ENCODE measurements at places on chromosomes 1 and 21.

DNA sequence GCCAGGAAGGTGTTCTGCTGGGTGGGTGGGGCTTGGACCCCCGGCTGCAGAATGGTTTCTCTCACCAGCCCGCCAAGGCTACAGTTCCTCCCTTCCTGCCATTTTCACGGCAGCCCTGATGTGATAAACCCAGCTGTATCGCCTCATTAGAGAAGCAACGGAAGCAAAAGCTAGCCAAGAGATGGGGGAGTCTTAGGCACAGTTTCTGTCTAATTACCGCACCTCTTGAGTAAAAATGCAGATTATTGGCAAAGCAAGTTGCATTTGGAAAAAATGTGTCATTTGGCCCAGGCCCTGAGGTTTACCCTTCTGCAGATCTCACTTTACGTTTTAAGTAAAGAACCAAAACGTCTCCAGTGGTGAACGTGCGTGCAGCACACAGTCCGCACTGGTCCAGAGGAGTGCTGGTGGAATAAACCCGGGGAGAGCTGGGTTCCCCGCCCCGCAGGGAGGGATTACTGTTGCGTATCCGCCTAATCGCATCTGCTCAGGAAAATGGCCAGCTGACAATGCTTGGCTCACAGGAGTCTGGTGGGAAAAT, 109.9 kb downstream of the GALNT2 start:
- no peak overlapping the region for H3K4me3 ChIP-seq
- H3K4me1 ChIP-seq = peaks cover 15% of the 10 kb centered on the region
- H3K27me3 ChIP-seq = no peaks in the 10 kb centered on the region
- H3K36me3 ChIP-seq = peaks cover 19% of the 10 kb centered on the region

GRCh38 chr1:78304761-78305160, 186.0 kb upstream of the PTGFR start:
- H3K27ac ChIP-seq = no peak overlapping the region
- no peaks in the 10 kb centered on the region for H3K27me3 ChIP-seq
- DNase-seq = no peak

GRCh38 chr1:52531249-52531872, 21.5 kb downstream of the TUT4 start:
- H3K4me1 ChIP-seq = peaks cover 15% of the 10 kb centered on the region
- no peak for DNase-seq
- no peak overlapping the region for H3K4me3 ChIP-seq
- H3K27ac ChIP-seq = no peak overlapping the region

DNA sequence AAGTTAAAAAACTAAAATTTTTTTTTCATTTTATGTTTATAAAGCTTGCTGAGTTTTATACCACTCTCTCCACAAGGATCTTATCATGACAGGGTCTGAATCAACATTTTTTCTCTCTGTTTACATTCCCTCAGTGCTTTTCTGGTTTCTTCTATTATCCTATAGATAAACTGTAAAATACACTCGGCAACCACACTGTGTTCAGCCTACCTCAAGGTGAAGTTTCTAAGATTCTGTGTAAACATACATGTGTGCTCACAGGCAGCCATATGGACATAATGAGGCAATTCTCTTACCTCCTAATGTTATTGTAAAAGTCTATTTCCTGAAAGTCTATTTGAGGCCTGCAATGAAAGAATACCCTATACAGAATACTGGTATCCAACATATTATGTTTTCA, 114.6 kb downstream of the NTPCR start:
- no peaks in the 10 kb centered on the region for H3K27me3 ChIP-seq

- DNase-seq = no peak
- H3K4me1 ChIP-seq = no peaks in the 10 kb centered on the region
- H3K27me3 ChIP-seq = peaks cover 6% of the 10 kb centered on the region
- H3K36me3 ChIP-seq = no peaks in the 10 kb centered on the region
These were observed 64.3 kb downstream of the ADCY10 start for GRCh38 chr1:167849666-167850065.

DNA sequence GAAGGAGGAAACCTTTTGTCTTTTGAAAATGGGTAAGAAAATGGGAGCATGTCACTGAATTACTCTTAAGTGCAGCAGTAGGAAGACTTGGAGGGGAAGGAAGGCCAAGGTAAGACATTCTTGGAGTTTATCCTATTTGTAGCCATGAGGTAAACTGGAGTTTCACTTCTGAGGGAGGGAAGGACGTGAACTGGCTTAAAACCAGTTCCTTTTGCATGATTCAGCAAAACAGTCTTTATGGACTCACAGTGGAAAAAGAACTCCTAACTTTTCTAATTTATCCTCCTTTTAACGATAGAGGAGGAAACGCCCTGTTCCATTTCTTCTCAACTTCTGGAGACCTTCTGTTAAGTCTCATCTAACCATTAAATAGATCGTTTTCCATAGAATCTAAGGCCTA, 2.5 kb downstream of the PRDX6 start:
- H3K36me3 ChIP-seq = peaks cover 43% of the 10 kb centered on the region
- no peak overlapping the region for H3K4me3 ChIP-seq
- no peaks in the 10 kb centered on the region for H3K27me3 ChIP-seq
